Panc1 (cell line): ENCODE measurements at places on chromosomes 1 and 21.

DNA sequence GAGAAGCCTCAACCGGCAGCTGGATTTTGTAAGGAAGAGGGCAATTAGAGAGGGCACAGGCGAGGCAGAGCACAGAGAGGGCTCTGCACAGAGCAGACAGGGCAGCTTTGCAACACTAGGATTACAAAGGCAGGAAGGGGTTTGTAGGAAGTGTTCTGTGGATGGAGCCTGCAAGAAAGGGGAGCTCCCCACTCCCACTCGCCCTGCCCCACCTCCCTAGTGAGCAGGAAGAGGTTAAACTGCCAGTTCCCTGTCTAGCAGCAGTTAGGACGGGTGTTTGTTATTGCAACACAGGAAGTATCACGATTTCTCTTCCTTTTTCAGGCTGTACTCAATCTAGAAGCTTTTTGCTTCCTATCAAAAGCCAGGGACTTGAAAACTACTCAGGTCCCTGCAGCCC lies 63.3 kb upstream of the LRRC8D start:
- no peak overlapping the region for H3K4me3 ChIP-seq
- no peaks in the 10 kb centered on the region; the same call in 1 of the 2 replicates for H3K27me3 ChIP-seq
- H3K4me1 ChIP-seq = peaks cover 11% of the 10 kb centered on the region

GRCh38 chr1:32770741-32771548 lies 46.2 kb downstream of the YARS1 start:
- no peaks in the 10 kb centered on the region for H3K27me3 ChIP-seq
- H3K4me1 ChIP-seq = peaks cover 78% of the 10 kb centered on the region
- no peak for DNase-seq
- peaks cover 2% of the 10 kb centered on the region; the same call in 1 of the 2 replicates for H3K36me3 ChIP-seq
- H3K4me3 ChIP-seq = no peak overlapping the region

- no peak overlapping the region for H3K27ac ChIP-seq
- H3K36me3 ChIP-seq = peaks cover 25% of the 10 kb centered on the region
Measured at GRCh38 chr1:12006167-12006921, 13.0 kb upstream of the MIIP start.

- H3K36me3 ChIP-seq = no peaks in the 10 kb centered on the region; the same call in 1 of the 2 replicates
- H3K27me3 ChIP-seq = no peaks in the 10 kb centered on the region
- DNase-seq = no peak
- peaks cover 19% of the 10 kb centered on the region for H3K4me1 ChIP-seq
- H3K4me3 ChIP-seq = peak overlapping the region; percentile 88
- H3K27ac ChIP-seq = peak overlapping the region; percentile 96
Measured at GRCh38 chr1:31643976-31644559, 608 bp downstream of the PEF1 start.
